Lung microvascular endothelial cell (primary cell): ENCODE measurements at places on chromosomes 11 and 22.

- no peak for DNase-seq
These were observed 7.8 kb downstream of the CCDC90B start for GRCh38 chr11:83278351-83278750.

DNA sequence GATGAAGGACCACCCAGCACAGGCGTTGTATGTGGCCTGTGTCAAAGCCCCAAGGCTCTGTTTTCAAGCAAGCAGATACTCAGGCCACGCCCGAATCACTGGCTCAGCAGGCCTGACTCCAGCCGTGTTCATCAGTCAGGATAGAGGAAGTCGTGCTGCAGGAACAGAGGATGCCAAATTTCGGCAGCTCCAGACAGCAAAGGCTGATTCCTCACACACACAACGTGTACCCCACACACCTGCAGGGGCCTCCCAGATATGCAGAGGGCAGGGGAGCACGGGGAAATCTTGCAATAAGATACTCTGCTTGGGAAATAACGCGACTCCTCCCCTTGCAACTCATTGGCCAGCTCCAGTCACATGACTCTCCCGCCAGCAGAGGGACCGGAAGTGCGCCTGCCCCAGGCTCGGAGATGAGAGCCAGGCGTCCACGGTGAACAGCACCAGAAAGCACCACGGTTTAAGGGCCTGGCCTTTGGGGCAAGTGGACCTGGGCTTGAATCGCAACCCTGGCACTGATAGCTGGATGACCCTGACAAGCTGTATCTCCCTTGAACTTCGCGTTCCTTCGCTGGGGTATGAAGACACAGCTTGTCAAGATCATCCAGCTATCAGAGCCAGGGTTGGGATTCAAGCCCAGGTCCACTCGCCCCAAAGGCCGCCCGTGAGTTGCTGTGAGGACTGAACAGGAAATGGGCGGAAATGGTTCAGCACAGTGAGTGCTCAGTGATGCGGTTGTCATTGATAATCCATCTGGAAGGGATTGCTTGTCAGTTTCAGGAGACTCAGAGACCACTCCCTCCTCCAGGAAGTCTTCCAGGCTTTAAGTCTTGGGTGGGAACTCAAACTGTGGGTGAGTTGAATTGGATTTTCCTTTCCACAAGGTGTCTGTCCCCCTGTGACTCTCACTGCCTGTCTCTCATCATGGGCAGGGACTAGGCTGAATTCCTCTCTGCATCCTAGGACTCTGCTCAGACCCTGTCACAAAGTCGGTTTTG, 88.5 kb downstream of the MYEOV start:
- DNase-seq = no peak

DNA sequence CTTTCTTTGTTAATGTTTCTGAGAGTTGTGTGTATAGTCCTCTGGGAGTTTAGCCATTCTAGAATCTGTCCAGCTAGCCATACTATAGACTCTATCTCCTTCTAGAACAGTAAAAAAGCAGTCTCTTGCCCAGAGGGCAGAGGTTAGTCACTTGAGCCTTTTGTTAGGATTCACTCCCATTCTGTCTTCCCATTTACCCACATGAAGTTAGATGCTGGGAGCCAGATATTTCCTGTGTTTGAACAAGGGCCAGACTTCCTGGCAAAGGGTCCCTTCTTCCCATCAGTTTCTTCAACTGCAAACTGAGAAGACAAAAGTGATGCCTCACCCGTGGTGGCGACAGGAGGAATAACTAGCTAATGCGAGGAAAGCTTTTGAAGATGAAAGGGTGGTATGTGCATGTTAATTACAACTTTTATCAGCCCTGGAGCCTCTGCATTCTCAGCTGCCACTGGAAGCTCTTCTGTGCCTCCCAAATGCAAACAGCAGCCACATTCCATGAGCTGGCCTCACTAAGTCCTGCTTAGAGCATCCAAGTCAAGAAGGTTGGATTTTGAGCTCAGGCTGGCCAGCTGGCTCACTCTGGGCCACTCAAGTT, 12.8 kb downstream of the CD44 start:
- no peak for DNase-seq

DNA sequence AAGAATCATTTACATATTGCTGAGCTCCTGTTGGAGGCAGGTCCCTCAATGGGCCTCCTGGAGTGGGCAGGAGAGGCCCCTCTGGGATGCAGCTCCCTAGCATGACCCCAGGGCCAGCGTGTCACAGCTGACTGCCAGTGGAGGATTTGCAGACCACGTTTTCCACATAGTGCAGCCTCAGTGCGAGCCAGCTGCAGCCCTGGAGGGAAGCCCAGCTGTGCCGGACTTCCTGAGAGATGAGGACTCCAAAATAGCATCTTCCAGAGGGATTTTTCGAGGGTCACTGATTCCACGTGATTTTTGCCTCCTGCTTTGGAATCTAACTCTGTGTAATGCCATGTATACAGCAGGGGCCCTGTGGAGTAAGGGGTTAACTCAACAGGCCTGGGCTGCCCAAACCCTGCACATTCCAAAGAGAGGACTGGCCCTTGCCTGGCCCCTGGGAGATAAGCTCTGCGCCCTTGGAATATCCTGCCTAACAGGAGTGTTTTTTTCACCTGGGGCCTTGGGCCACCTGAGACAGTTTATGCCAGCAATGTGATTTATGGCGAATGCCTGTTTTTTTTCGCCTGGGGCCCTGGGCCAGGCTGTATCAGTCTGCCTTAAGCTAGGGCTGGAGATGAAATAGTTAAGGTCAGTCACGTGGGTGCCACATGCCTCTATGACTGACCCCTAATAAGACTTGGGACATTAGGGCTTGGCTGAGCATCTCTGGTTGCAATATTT, 47.4 kb downstream of the RPS6KA4 start:
- DNase-seq = peak; percentile 15
